CD4-positive, alpha-beta T cell (primary cell): ENCODE measurements at places on chromosomes 4 and X.

- no peaks in the 10 kb centered on the region for H3K36me3 ChIP-seq
- no peak overlapping the region for H3K4me3 ChIP-seq
- no peak overlapping the region for H3K27ac ChIP-seq
- DNase-seq, result no peak
- no peaks in the 10 kb centered on the region for H3K4me1 ChIP-seq
- no peaks in the 10 kb centered on the region for H3K27me3 ChIP-seq
These were observed 39.8 kb downstream of the GRIA3 start for GRCh38 chrX:123223859-123224258.

GRCh38 chrX:103776546-103776945, at the start of gene PLP1:
TSS of gene PLP1 (plus strand) at chrX:103776840. CDS start at chrX:103776996, 156 bp downstream.
- no peaks in the 10 kb centered on the region for H3K36me3 ChIP-seq
- DNase-seq, result no peak
- H3K4me3 ChIP-seq, result no peak within 1 kb of the TSS

- no peak overlapping the region for H3K27ac ChIP-seq
- H3K4me1 ChIP-seq, result no peaks in the 10 kb centered on the region
- no peak for DNase-seq
- H3K4me3 ChIP-seq, result no peak overlapping the region
- H3K36me3 ChIP-seq, result no peaks in the 10 kb centered on the region
These were observed 24.0 kb upstream of the TMEM255A start for GRCh38 chrX:120335289-120335688.

DNA sequence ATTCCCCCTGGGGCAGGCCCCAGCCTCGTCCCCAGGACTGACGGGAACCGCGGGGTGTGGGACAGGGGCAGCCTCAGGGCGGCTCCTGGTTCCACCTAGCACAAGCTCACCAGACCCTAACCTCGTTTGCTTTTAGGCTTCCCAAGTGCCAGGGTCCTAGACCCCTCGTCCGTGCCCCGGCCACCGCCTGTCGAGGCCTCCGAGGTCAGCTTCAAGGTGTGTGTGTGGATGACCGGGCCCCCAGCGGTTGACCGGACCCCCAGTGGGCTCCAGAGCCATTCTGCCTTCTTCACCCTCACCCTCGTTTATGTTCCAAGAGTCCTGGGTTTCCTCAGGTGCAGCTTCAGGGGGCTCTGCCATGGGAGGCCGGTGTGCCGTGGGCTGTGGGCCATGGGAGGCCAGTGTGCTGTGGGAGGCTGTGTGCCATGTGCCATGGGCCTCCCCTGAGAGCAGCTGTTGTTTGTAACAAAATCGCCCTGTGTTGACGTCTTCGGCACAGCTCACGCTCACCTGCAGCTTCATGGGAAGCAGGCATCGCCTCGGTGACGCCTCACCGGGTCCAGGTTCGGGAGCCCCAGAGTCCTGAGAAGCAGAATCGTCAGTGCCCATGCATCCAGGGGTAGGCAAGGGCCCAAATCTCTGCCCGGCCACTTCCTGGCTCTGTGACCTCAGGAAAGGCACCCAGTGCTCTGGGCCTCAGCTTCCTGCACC, 43.0 kb upstream of the HMX1 start:
- no peak overlapping the region for H3K4me3 ChIP-seq
- DNase-seq, result no peak
- H3K4me1 ChIP-seq, result peaks cover 5% of the 10 kb centered on the region
- H3K27ac ChIP-seq, result no peak overlapping the region
- H3K36me3 ChIP-seq, result no peaks in the 10 kb centered on the region
- H3K27me3 ChIP-seq, result no peaks in the 10 kb centered on the region

- no peaks in the 10 kb centered on the region for H3K36me3 ChIP-seq
- H3K4me3 ChIP-seq, result no peak overlapping the region
- H3K4me1 ChIP-seq, result no peaks in the 10 kb centered on the region
- no peak for DNase-seq
- no peaks in the 10 kb centered on the region for H3K27me3 ChIP-seq
These were observed 423.0 kb upstream of the FAM241A start for GRCh38 chr4:111722213-111722720.

DNA sequence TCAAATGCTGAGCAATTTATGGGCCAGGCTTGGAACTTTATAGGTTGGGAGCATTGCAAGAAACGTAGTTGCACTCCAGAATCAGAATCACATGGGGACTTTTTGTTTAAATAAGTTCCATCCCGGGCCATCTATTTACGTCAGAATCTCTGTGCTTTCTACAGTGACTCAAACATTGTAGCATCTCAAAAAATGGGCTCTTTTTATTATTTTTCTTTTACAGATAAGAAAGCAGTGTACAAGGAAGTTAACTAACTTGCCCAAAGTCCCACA, 10.2 kb downstream of the CC2D2A start:
- no peaks in the 10 kb centered on the region for H3K4me1 ChIP-seq
- H3K36me3 ChIP-seq, result no peaks in the 10 kb centered on the region

GRCh38 chr4:52105276-52105675, 54.2 kb downstream of the SPATA18 start:
- H3K27ac ChIP-seq, result no peak overlapping the region
- H3K27me3 ChIP-seq, result no peaks in the 10 kb centered on the region

- no peaks in the 10 kb centered on the region for H3K4me1 ChIP-seq
- H3K27ac ChIP-seq, result no peak overlapping the region
- H3K36me3 ChIP-seq, result no peaks in the 10 kb centered on the region
- no peaks in the 10 kb centered on the region for H3K27me3 ChIP-seq
These were observed 80.3 kb upstream of the FAM9B start for GRCh38 chrX:9114245-9114644.

DNA sequence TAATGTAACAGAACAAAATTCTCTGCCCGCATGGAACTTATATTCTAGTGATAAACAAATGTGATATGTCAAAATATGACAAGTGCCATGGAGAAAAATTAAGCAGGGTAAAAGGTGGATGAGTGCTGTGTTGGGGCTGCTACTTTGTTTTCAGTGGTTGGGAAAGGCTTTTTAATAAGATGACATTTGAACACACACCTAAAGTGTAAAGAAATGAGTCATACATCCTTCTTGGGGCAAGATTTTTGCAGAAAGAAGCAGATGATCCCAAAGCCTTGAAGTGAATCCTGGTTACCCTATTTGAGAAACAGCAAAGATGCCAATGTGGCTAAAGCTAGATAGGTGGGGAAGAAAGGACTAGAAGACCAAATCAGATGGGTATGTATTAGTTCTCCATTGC, 564.1 kb downstream of the INPP4B start:
- H3K4me1 ChIP-seq, result peaks cover 20% of the 10 kb centered on the region
- no peak overlapping the region for H3K4me3 ChIP-seq
- no peak overlapping the region for H3K27ac ChIP-seq
- no peak for DNase-seq

DNA sequence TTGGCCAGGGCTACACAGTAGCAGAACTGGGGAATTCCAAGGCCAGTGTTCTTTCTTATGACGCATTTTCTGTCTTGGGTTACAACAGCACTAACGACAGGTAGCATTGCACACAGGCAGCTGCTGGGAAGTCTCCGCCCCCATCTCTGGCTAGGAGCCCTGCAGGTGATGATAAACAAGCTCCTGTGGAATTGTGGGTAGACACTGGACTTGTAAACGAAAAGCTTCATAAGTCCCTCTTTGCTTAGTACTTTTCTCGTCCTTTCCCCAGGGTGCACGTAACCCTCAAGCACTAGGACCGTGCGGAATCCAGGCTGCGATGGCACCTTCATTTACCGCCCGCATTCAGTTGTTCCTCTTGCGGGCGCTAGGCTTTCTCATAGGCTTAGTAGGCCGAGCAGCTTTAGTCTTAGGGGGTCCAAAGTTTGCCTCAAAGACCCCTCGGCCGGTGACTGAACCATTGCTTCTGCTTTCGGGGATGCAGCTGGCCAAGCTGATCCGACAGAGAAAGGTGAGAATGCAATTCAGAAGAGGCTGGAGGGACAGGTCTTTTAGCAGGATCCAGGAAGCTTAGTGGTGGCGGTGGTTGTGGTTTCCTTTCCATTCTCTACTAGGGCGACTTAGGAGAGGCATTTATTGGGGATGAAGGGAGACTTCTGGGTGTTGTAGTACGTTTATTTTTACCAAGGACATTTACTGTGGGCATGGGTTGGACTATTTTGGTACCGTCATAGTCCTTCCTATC, at the start of gene FAAH2:
Gene FAAH2 (plus strand): TSS at position 200 of the 745 bp plus-strand sequence. CDS start 120 bp downstream, at position 320.
- H3K27me3 ChIP-seq, result no peaks in the 10 kb centered on the region
- peak within 1 kb of the TSS; percentile 67 for H3K4me3 ChIP-seq
- DNase-seq, result peak; percentile 65
- H3K4me1 ChIP-seq, result peaks cover 6% of the 10 kb centered on the region

- H3K4me3 ChIP-seq, result no peak overlapping the region
- no peaks in the 10 kb centered on the region for H3K4me1 ChIP-seq
- DNase-seq, result no peak
- no peak overlapping the region for H3K27ac ChIP-seq
- no peaks in the 10 kb centered on the region for H3K27me3 ChIP-seq
These were observed 388.2 kb downstream of the OPHN1 start for GRCh38 chrX:68045008-68045577.

DNA sequence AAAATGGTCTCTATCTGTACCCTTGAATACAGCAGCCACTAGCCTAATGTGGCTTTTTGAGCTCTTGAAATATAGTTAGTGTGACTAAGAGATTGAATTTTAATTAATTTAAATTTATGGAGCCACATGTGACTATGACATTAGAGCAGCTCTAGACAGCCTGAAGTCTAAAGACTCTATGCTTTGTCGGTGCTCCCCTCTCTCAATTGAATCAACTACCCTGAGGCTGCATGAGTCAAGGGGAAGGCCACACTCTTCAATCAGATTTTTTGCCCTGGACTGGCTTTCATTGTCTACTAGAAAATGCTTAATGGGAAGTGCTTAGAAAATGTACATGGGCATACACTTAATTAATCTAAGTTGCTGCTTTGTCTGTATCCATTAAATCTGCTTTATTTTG, 11.7 kb downstream of the TLR7 start:
- no peak overlapping the region for H3K4me3 ChIP-seq
- no peak overlapping the region for H3K27ac ChIP-seq
- no peaks in the 10 kb centered on the region for H3K4me1 ChIP-seq
- DNase-seq, result no peak
- no peaks in the 10 kb centered on the region for H3K27me3 ChIP-seq

- no peaks in the 10 kb centered on the region for H3K4me1 ChIP-seq
- no peaks in the 10 kb centered on the region for H3K27me3 ChIP-seq
- no peaks in the 10 kb centered on the region for H3K36me3 ChIP-seq
- DNase-seq, result no peak
- H3K27ac ChIP-seq, result no peak overlapping the region
- H3K4me3 ChIP-seq, result no peak overlapping the region
These were observed 8.5 kb downstream of the TRIM2 start for GRCh38 chr4:153212736-153213135.

- DNase-seq, result no peak
- H3K27me3 ChIP-seq, result no peaks in the 10 kb centered on the region
- no peak overlapping the region for H3K4me3 ChIP-seq
- no peaks in the 10 kb centered on the region for H3K36me3 ChIP-seq
These were observed 180.4 kb downstream of the CPEB2 start for GRCh38 chr4:15182600-15183220.

DNA sequence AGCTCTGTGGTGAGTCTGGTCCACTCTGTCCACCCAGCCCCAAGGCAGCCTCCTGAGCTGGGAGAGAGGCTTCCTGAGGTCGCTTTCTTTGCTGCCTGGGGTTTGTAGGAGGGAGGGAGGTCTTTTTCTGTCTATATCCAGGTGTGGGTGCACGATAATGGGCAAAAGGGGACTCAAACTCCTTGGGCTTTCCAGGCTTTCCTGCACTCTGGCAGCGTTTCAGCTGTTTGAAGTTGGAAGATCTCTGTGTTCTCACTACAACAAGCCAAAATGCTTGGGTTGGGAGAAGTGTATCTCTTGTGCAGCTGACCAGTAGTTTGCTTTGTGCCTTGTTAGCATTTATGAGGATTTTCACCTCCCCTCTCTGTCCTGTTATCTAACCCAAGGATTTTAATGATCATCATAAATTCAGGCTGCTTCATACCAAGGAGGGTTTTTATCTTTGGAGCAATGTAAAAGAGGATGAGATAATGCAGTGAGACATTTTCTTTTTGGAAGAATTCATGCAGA, 126.3 kb downstream of the REPS2 start:
- H3K4me3 ChIP-seq, result no peak overlapping the region
- DNase-seq, result no peak
- no peaks in the 10 kb centered on the region for H3K36me3 ChIP-seq
- H3K27me3 ChIP-seq, result no peaks in the 10 kb centered on the region
- H3K4me1 ChIP-seq, result no peaks in the 10 kb centered on the region
- H3K27ac ChIP-seq, result no peak overlapping the region

DNA sequence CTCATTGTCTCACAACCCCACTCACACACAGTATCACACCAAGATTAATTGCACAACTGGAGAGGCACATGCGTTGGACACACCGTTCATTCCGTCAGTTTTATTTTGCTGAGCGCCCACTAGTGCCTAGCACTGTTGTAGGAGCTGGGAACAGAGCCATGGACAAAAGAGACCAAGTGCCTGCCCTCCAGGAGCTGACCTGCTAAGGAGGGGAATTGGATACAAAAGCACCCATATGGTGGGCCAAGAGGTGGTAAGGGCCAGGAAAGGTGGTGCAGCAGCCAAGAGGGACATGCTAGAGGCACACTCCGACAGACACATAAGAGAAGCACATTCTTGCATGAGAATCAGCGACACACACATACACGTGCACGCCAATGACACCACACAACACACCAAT, 705 bp upstream of the CRMP1 start:
- no peak overlapping the region for H3K4me3 ChIP-seq
- no peaks in the 10 kb centered on the region for H3K4me1 ChIP-seq
- H3K36me3 ChIP-seq, result no peaks in the 10 kb centered on the region
- DNase-seq, result no peak
- no peak overlapping the region for H3K27ac ChIP-seq

DNA sequence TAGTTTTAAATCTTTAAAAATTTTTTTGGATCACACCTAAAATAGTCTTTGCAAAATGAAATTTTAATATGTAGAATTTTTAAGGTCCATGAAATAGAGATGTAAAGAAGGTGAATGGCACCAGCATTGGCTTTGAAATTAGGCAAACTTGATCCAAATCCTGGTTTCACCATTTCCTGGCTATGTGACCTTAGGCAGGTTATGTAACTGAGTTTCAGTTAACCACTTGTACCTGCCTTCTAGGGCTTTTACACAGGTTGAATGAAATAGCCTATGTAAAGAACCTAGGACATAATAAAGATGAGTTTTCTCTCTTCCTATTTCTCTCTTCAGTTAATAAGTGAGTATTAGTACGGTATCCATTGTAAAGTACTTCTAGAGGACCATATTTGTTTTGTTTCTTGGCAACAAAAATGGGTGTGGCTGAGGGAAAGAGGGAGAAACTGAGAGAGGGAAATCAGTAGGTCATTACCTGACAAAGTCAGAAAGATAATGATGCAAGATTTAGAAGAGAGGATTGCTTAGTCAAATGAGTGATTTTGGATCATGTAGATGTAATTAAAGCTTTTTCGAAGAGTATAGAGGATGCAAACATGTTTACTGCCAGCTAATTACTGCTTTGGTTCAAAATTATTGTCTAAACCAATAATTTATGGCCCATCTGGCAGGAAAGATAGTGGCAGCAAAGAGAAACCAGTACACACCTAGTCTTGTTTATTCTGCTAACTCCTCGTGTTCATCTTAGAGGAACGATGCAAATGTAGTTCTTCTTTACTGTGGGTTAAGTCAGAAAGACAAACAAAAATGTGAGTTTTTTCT, 81.9 kb downstream of the PDLIM5 start:
- H3K4me3 ChIP-seq, result no peak overlapping the region
- no peaks in the 10 kb centered on the region for H3K4me1 ChIP-seq
- no peaks in the 10 kb centered on the region for H3K27me3 ChIP-seq
- no peak overlapping the region for H3K27ac ChIP-seq
- no peak for DNase-seq
- H3K36me3 ChIP-seq, result no peaks in the 10 kb centered on the region

- H3K27me3 ChIP-seq, result no peaks in the 10 kb centered on the region
- no peak overlapping the region for H3K4me3 ChIP-seq
- no peaks in the 10 kb centered on the region for H3K36me3 ChIP-seq
- no peak for DNase-seq
- no peaks in the 10 kb centered on the region for H3K4me1 ChIP-seq
These were observed 424.5 kb upstream of the CTSO start for GRCh38 chr4:156378033-156378665.
